T-helper 17 cell (primary cell): ENCODE measurements at places on chromosomes 4 and X. TPM values are rescaled to one million over a fixed set of nuclear protein-coding genes. Genes with fewer than 3 reads are reported as not detected.
A peak's percentile ranks its signal among the peaks of the same experiment; 100 is the strongest.

The EDA2R gene
- 0.37 TPM for total RNA-seq

The CHRDL1 gene
- not detected for total RNA-seq

DNA sequence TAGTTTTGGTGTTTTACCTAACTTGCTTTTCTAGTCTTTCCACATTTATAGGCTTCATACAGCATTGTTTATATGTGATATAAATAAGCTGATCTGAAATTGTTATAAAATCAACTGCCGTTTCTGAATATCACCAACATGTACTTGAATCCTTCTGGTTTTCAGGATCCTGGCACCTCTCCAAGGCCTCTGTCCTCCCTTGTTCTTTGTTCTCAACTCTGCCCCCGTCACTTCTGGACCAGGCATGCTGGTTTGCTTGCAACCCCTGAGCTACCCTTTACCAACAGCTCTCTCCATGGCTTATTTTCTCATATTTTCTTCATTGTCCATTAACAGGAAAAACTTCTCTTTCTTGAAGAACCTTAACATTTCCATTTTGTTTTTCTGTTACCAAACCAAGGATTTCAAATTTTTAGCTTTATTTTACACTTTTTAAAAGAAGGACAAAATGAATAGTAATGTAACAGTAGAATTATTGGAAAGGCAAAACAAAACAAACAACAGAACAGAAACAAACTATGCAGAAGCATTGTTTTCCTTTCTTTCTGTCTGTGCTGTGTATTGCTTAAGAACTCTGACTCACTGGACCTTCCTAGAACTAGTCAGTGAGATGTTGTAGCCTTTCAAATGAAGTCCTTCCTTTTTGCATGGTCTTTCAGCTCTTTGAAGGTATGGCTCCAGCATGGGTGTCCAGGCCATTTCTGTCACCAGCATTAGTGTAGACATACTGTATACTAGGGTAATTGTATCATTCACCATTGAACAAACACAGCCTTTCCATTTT is 44.8 kb downstream of the BANK1 start:
- no peak overlapping the region for H3K27ac ChIP-seq
- no peak overlapping the region for H3K4me3 ChIP-seq

- no peaks in the 10 kb centered on the region for H3K36me3 ChIP-seq
- H3K4me3 ChIP-seq: no peak overlapping the region
- DNase-seq: no peak
- H3K27ac ChIP-seq: no peak overlapping the region
- H3K4me1 ChIP-seq: no peaks in the 10 kb centered on the region
Observed at GRCh38 chrX:17601441-17602200, 135.7 kb upstream of the SCML1 start.

DNA sequence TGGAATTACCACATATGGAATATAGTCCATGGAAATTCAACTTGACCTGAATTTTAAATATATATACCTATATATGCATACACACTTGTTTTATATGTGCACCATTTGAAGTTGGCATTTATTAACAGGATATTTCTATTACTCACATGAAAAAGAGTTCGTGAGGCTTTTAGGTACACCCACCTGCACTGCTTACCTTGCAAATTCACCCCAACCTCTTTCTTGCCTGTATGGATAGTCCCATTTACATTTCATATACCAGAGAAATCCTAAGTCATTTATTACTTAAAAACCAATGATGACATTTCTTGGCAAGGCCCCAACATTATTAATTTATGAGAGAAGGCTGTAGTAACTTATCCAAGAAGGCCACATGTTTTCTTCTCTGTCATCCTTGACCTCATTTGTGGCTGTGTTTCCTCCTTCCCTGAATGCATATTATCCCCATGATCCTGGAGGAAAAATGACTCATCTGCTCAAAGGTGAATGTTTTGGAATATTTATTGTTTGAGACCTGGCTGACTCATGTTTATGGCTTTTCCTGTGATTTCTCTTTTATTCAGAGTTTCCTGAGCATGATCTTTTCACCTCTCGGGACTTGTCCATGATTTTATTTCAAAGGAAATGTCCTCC is 62.2 kb upstream of the FAM241A start:
- no peak overlapping the region for H3K4me3 ChIP-seq
- H3K27ac ChIP-seq: no peak overlapping the region
- no peak for DNase-seq
- H3K36me3 ChIP-seq: peaks cover 8% of the 10 kb centered on the region
- H3K27me3 ChIP-seq: peaks cover 34% of the 10 kb centered on the region

DNA sequence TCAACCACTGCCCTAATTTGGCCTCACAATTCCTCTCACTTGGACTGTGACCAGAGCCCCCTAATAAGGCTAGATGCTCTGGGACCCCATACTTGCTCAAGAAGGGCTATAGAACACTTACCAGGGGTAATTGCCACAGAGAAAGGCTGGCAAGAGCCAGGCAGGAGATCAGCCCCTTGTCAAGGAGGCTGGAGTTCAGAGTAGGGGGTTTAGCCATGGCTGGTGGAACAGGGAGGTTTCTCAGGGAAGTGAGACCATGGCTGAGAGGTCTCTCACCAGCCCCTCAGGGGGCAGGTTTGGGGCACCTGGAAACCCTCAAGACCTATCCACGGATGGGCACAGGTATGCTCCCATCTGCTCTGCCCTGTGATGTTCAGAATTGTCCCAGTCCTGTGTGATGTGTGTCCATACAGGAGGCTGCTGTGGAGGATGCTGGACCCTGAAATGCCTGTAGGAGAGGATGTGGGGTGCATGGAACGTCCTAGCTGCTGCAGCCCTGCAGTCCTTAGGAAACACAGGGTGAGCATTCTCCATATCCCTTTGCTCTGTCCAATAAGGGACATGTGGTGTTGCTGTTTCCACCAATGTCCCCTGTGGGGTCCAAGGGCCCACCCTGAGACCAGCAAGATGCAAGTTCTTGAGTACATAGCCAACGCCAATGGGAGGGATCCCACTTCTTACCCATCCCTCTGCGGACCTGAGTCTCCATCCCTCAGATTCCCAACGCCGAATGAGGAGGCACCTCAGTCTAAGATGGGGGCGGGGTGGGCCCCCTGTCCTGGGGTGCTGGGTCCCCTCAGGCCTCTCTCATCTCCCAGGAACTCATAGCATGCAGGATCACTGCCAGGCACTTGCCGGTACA is 16.4 kb upstream of the HSFX1 start:
- H3K27me3 ChIP-seq: no peaks in the 10 kb centered on the region
- no peak for DNase-seq
- no peak overlapping the region for H3K4me3 ChIP-seq
- no peaks in the 10 kb centered on the region for H3K4me1 ChIP-seq
- H3K27ac ChIP-seq: no peak overlapping the region

DNA sequence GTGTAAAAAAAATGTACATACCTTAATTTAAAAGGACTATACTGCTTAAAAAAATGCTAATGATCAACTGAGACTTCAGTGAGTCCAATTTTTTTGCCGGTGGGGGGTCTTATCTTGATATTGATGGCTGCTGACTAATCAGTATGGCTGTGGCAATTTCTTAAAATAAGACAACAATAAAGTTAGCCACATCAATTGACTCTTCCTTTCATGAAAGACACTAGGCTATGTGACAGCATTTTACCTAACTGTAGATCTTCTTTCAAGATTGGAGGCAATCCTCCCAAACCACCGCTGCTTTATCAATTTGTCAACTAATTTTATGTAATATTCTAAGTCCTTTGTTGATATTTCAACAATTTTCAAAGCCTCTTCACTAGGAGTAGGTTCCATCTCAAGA is 116.1 kb downstream of the FBXW7 start:
- peaks cover 37% of the 10 kb centered on the region for H3K4me1 ChIP-seq
- no peaks in the 10 kb centered on the region for H3K27me3 ChIP-seq
- no peak overlapping the region for H3K4me3 ChIP-seq
- no peak for DNase-seq
- H3K27ac ChIP-seq: no peak overlapping the region

The FAM236C gene
- total RNA-seq: not detected

DNA sequence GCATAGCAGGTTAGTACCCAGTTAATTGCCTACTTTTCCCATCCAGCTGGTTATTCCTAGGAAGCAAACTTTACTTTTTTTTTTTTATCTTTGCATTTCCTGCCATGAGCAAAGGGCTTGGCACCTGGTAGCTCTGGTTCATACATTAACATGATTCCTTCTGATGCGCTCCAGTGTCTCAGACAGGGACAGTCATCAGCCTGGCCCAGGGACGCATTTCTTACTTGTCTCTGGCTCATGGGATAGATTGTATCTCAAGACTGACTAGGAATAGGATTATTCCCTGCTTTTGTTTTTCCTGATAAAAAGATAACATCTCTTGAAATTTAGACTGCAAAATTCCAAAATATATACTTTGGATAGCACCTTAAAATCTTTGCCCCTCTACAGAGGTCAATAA is 571.5 kb upstream of the TENM3 start:
- no peak for DNase-seq
- no peak overlapping the region for H3K27ac ChIP-seq
- H3K4me3 ChIP-seq: no peak overlapping the region
- H3K27me3 ChIP-seq: no peaks in the 10 kb centered on the region
- no peaks in the 10 kb centered on the region for H3K36me3 ChIP-seq

DNA sequence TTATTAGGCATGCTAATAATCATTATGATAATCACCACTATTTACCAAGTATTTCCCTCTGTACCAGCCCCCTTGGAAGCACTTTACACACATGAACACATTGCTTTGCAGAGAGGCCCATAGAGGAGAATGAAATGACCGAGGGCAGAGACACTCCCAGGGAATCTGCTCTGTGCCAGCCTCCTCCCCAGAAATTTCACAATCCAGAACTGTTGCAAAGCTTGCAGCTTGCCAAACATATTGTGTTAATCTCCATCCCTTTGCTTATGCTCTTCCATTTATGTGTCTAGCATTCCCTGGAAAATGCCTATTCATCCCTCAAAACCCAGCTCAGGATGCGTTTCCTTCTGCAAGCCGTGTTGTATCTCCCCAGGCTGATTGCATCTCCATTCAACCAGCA is 37.8 kb downstream of the CYTL1 start:
- DNase-seq: no peak
- H3K4me3 ChIP-seq: no peak overlapping the region
- peaks cover 4% of the 10 kb centered on the region for H3K4me1 ChIP-seq
- no peak overlapping the region for H3K27ac ChIP-seq

DNA sequence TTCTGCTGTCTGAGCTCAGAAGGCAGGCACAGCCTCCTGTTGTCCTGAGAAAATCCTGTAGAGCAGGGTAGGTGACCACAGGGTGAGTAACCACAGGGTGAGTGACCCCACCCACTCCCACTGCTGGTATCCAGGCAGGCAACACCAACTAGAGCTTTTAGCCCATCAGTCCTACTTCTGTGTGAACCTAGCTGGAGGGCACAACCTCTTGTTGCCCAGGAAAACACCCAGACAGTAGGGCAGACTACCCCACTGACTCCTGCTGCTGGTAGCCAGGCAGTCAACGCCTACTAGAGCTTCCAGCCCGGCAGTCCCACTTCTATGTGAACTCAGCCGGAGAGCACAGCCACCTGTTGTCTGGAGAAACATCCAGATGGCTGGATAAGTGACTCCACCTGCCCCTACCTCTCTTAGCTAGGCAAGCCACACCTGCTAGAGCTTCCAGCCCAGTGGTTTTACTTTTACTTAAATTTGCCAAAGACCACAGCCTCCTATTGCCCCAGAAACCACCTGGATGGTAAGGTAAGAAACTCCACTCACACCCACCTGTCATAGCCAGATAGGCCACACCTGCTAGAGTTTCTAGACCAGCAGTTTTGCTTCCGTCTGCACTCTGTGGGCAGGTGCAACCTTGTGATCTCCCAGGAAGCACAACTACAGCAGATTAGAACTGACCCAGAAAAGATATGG is 371.6 kb downstream of the INPP4B start:
- peak; percentile 12 for DNase-seq
- H3K36me3 ChIP-seq: no peaks in the 10 kb centered on the region
- H3K27ac ChIP-seq: peak overlapping the region; percentile 73
- no peaks in the 10 kb centered on the region for H3K27me3 ChIP-seq
- peak overlapping the region; percentile 50 for H3K4me3 ChIP-seq
